ENCODE measurements at places on chromosomes 1 and 21.

DNA sequence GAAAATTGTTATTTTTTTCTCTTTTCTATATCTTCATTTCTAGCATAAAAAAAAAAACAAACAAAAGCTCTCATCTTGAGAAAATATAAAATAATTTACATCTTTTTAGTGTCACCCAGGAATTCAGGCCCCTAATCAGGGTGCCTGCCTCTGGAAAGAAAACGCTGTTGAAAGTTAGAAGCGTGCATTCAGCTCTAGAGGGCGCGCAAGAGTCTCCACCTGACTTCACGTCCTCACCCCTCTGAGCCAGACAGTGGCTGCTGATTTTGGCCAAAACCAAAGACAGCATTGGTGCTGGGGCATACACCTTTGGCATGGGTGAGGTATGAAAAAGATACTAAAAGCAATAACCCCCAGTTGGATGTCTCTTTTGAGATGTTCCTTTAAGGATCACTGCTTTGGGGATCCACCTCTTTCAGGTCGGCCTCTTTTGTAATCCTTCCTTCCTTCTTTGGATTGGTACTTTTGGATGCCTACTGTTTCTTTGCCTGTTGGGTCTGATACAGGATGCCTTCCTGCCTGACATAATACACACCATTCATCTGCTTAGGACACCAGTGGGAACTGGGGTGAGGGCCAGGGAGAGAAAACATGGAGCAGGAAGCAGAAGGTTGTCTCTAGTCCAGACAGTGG is 77.6 kb upstream of the CHRM3 start:
- peak; percentile 40 for DNase-seq
- no peaks in the 10 kb centered on the region for H3K36me3 ChIP-seq
- no peaks in the 10 kb centered on the region for H3K4me1 ChIP-seq
- H3K27me3 ChIP-seq, result no peaks in the 10 kb centered on the region
- no peak overlapping the region for H3K4me3 ChIP-seq

GRCh38 chr1:36151134-36151844 is 2.0 kb upstream of the TRAPPC3 start:
- H3K27ac ChIP-seq, result peak overlapping the region; percentile 62
- no peak for DNase-seq
- peaks cover 62% of the 10 kb centered on the region for H3K4me1 ChIP-seq
- no peak overlapping the region for H3K4me3 ChIP-seq
- no peaks in the 10 kb centered on the region for H3K27me3 ChIP-seq
- H3K36me3 ChIP-seq, result peaks cover 12% of the 10 kb centered on the region

DNA sequence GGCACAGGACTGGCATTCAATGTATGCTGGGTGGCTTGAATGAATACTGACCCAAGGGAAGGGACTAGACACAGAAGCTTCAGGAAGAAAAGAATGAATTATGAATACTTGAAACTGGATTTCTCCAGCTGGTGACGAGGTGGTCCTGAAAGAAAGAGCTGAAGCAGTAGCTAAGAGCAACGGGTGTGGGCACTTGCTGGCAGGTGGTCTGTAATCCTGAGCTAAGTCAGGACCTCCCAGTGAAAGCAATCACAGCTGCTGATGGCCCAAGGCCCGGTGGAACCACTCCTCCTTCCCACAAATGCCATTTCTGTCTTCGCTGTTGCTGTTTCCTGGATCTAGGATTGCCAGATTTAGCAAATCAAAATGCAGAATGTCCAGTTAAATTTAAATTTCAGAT is 47.0 kb downstream of the NEK2 start:
- no peak for DNase-seq
- no peaks in the 10 kb centered on the region for H3K4me1 ChIP-seq
- H3K4me3 ChIP-seq, result no peak overlapping the region
- H3K27me3 ChIP-seq, result peaks cover 8% of the 10 kb centered on the region
- H3K27ac ChIP-seq, result no peak overlapping the region
- no peaks in the 10 kb centered on the region for H3K36me3 ChIP-seq

- H3K27me3 ChIP-seq, result peaks cover 10% of the 10 kb centered on the region
- no peak overlapping the region for H3K4me3 ChIP-seq
- H3K36me3 ChIP-seq, result no peaks in the 10 kb centered on the region
Measured at GRCh38 chr1:20100632-20101355, 18.5 kb downstream of the PLA2G2D start.

DNA sequence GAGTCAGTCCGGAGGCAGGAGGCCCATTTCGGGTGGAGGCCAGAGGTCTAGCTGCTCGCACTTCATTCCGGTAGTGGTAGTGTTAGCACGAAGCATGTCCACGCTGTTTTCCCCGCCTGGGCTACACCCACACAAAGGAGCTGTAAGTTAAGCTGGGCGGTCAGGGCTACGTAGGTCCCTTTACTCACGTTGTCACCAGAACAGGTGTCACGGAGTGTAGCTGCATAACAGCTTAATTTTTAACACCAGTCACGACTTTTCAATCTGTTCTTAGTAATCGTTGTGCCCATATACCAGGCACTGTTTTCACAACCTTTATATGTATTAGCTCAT is 15.6 kb downstream of the HLX start:
- no peaks in the 10 kb centered on the region for H3K36me3 ChIP-seq
- no peak overlapping the region for H3K4me3 ChIP-seq
- DNase-seq, result no peak

DNA sequence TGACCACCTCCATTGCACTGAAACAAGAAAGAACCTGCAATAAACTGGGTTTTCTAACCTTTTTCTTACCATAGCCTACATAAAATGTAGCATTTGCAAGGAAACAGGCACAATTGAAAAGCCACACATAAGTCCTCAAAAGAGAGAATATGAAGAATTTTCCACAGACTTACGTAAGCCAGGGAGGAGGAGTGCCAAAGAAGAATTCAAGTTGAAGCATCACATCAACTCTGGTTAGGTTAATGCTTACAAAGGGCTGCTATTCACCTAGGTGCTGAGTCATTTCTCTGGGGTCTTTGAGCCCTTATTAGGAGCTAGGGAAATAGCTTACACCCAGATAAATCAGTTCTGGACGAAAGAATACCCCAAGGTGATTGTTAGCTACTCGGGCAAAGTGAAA is 9.6 kb downstream of the OSCP1 start:
- H3K27ac ChIP-seq, result no peak overlapping the region
- no peaks in the 10 kb centered on the region for H3K36me3 ChIP-seq
- DNase-seq, result no peak
- no peaks in the 10 kb centered on the region for H3K4me1 ChIP-seq
- H3K27me3 ChIP-seq, result no peaks in the 10 kb centered on the region

GRCh38 chr1:26851106-26851684 is 11.8 kb upstream of the SFN start:
- no peak overlapping the region for H3K4me3 ChIP-seq
- H3K27ac ChIP-seq, result no peak overlapping the region
- H3K27me3 ChIP-seq, result no peaks in the 10 kb centered on the region
- H3K36me3 ChIP-seq, result peaks cover 83% of the 10 kb centered on the region
- no peaks in the 10 kb centered on the region for H3K4me1 ChIP-seq

DNA sequence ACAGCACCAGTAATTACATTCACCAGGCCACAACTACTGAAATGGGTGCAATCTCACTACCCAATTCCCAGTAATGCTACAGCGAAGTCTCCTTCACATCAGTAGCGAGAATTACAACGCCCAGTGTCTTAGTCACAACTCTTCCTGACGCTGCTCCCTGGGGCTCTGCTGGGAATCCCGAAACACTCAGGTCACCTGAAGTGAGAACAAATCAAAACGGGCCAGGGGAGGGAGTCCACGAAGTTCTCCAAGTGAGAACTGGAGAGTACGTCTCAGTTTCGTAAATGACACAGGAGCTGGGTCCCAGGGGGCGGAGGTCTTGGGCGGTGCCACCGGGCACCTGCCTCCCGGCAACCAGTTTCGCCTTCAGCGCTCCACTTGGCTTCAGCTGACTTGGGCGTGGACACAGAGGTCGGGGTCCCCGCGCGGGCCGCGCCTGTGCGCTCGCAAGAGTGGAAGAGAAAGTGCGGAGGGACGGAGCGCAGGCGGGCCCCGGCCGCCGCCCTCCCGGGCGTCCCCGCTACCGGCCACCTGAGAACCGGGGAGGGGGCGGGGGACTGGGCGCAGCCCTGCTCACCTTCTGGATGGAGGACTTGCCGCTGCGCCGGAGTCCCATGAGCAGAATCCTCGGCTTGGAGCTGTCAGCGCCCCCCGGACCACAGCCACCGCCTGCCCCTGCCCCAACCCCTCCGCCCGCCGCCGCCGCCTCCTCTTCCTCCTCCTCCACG is 575 bp downstream of the RRAGC start:
- peaks cover 56% of the 10 kb centered on the region for H3K4me1 ChIP-seq
- H3K4me3 ChIP-seq, result peak overlapping the region; percentile 90
- no peaks in the 10 kb centered on the region for H3K27me3 ChIP-seq
- peak; percentile 43 for DNase-seq

DNA sequence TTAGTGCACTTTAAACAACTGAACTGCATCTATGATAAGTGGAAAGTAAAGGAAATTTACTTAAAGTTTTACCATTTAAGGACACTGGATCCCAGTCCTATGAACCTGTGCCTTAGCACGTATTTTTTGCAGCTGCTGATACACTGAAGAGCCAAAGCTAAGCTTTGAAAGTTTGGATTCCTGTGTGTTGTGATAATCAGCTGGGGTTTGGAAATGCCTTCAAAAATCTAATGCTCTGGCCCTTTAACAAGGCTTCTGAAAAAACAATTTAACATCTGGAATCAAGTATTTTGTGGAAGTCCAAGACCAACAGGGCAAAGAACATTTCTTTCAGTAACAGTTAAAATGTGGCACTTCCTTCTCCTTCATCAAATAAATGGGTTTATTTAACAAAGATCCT is 51.8 kb downstream of the DDAH1 start:
- DNase-seq, result no peak
- no peaks in the 10 kb centered on the region for H3K4me1 ChIP-seq
- no peaks in the 10 kb centered on the region for H3K36me3 ChIP-seq
- H3K27ac ChIP-seq, result no peak overlapping the region
- H3K4me3 ChIP-seq, result no peak overlapping the region

DNA sequence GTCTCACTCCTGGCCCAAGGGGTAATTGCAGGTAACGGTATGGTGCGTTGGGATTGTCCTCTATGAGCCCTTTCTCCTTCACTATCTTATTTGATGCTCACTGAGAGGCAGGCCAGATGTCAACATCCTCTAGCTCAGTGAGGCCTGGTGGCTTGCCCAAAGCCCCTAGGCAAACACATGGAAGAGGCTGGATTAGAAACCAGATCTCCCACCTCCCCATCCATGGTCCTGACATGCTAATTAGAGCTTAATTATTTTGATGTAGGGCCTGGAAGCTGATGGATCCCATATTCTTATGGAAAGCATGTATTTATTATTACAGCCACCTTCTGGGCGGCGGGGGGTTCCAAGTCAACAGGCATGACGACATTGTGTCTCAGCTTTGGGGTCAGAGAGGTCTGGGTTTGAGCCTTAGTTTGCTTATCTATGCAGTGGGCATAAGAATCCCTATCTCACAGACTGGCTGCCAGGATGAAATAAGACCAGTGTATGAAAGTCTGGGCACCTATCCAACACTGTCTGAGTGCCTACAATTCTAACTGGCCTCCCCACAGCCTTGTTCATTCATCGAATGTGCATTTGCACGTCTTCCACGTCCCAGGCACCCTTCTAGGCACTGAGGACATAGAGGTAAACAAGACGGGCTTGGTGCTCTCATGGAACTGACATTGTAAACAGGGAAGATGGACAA is 6.2 kb downstream of the SMPDL3B start:
- H3K27me3 ChIP-seq, result no peaks in the 10 kb centered on the region
- no peak overlapping the region for H3K27ac ChIP-seq
- DNase-seq, result no peak
- H3K4me1 ChIP-seq, result no peaks in the 10 kb centered on the region
- no peaks in the 10 kb centered on the region for H3K36me3 ChIP-seq

- no peaks in the 10 kb centered on the region for H3K4me1 ChIP-seq
- H3K4me3 ChIP-seq, result no peak overlapping the region
- H3K36me3 ChIP-seq, result no peaks in the 10 kb centered on the region
- H3K27me3 ChIP-seq, result peaks cover 8% of the 10 kb centered on the region
- DNase-seq, result no peak
Measured at GRCh38 chr1:51607681-51608095, 9.2 kb upstream of the OSBPL9 start.

DNA sequence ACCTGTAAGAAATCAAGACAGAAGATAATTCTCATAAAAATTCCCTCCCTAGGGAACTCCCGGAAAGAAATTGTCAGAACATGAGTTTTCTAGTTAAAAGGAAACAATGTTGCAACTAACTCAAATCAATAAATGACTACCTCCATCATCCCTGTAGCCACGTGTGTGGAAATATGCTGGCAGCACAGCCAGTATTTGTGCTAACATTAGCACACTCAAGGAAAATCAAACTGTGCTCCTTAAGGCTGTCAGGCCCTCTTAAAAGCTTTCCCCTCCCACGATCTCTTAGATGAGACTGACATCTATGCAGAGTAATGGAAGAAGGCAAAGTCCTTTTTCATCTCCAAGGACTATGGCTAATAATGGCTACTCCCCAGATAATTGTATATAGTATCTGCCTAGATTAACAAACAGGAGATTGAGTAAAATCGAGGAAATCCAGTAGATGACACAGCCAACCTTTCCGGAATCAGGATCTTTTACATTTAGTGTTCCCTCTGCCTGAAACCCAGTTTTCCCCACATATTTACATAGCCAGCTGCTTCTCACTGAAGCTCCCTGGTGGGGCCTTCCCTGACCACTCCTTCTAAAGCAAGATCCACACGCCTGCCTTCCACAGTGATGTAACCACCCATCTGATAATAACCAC is 50.9 kb upstream of the NR5A2 start:
- H3K27me3 ChIP-seq, result peaks cover 6% of the 10 kb centered on the region
- no peak overlapping the region for H3K27ac ChIP-seq
- H3K36me3 ChIP-seq, result no peaks in the 10 kb centered on the region
- H3K4me1 ChIP-seq, result no peaks in the 10 kb centered on the region
- no peak for DNase-seq
- H3K4me3 ChIP-seq, result no peak overlapping the region
